ENCODE measurements at places on chromosomes 6 and 20. TPM values are rescaled to one million over a fixed set of nuclear protein-coding genes. Genes with fewer than 3 reads are reported as not detected.

DNA sequence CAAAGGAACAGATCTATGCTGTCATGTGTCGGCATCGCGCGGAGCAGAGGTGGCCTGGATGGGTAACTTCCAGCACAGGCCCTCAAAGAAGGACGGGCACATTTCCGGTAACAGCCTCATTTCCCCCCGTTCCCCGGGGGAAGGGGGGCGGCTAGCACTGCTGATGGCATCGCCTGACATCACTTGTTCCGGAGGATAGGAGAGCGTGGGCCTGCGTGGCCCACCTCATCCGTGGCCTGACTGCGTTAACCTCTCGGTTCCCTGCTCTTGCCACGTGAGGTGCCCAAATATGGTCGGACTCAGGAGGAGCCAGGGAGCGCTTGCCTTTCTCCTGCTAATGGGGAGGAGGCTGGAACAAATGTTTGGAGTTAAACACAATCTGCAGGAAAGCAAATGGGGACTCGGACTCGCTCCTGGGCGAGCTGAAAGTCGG is at the start of gene AKAP12:
Gene AKAP12 (plus strand): TSS at position 365 of the 433 bp plus-strand sequence. CDS start 596 bp downstream, outside the sequence.
- H3K4me3 ChIP-seq = peak within 1 kb of the TSS; percentile 90
- peak within 1 kb of the TSS; percentile 95 for H3K27ac ChIP-seq
- peak; percentile 47 for DNase-seq
- no peaks in the 10 kb centered on the region for H3K36me3 ChIP-seq

DNA sequence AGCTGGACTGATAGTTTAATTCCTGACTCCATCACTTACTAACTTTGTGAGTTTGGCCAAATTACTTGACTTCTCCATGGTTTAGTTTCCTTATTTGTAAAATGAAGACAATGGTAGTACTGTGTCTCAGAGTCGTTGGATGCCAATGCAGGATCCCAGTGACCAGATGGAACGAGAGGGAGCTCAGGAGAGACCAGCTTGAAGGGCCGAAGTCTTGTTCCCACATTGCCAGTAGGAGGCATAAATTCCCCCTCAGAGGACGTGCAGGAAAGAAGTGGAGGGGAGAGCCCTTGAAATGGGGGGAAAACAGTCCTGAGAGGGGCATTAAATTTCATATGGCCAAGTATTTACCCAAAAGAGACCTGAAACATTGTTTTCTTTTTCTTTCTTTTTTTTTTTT is 2.1 kb upstream of the MUC22 start:
- no peak overlapping the region for H3K27ac ChIP-seq
- no peaks in the 10 kb centered on the region for H3K4me1 ChIP-seq
- no peaks in the 10 kb centered on the region for H3K27me3 ChIP-seq
- H3K4me3 ChIP-seq = no peak overlapping the region
- DNase-seq = peak; percentile 21

DNA sequence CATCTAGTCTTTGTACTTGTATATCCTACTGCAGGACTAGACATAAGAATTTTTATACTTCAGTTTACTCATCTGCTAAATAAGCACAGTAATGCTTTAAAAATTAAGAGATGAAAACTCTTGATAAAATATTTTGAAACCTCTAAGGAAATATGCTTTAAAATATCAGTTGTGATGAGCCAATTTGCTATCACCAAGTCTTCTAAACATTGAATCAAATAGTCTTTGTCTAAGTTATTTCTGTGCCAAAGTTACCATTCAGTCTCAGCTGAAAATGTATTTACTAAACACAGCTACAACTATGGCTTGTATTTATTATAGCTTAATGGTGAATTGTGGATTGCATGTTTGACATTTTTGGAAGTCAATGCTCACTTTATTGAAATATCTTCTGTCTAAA is 46.2 kb upstream of the RFPL4B start:
- H3K36me3 ChIP-seq = no peaks in the 10 kb centered on the region
- H3K27me3 ChIP-seq = no peaks in the 10 kb centered on the region
- H3K4me1 ChIP-seq = 0 out of 2 replicates have a peak, but pooled peaks cover 3% of the 10 kb centered on the region
- no peak overlapping the region for H3K4me3 ChIP-seq

GRCh38 chr6:132872923-132873322 is 58.6 kb downstream of the RPS12 start:
- no peaks in the 10 kb centered on the region for H3K4me1 ChIP-seq
- H3K36me3 ChIP-seq = peaks cover 10% of the 10 kb centered on the region
- H3K27ac ChIP-seq = no peak overlapping the region
- H3K4me3 ChIP-seq = no peak overlapping the region
- H3K27me3 ChIP-seq = no peaks in the 10 kb centered on the region

DNA sequence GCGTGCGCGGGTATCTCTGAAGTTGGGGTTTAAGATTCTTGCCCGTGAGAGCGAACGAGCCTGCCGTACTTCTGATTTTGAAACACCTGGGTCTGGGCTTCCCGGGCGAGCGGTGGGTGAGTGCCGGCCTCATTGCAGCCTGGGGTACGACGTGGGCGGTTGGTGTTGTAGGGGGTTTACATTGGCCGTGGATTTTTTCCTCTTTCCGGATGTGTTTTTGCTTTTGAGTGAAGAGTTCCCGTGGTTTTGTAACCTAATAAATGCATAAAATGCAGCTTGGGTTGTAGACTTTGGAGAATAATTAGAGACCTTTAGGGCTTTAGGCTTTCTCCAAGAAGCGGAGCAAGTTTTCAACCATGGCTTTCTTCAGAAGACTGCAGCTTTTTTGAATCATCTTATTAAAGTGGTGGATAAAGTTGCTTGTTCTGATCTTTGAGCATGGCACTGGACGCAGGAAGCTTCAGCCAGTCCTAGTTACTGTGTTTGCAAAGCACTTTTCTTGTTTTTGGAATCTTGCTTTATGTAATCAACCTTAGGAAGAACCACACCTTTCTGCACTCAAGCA is 314 bp downstream of the FARS2 start:
- peak overlapping the region; percentile 98 for H3K27ac ChIP-seq
- H3K4me3 ChIP-seq = peak overlapping the region; percentile 88
- H3K4me1 ChIP-seq = peaks cover 6% of the 10 kb centered on the region
- peaks cover 11% of the 10 kb centered on the region for H3K36me3 ChIP-seq
- no peaks in the 10 kb centered on the region for H3K27me3 ChIP-seq
- DNase-seq = no peak

GRCh38 chr20:54611708-54612412 is 136.5 kb downstream of the DOK5 start:
- H3K36me3 ChIP-seq = no peaks in the 10 kb centered on the region
- H3K27me3 ChIP-seq = no peaks in the 10 kb centered on the region
- H3K4me3 ChIP-seq = no peak overlapping the region
- no peak for DNase-seq
- no peaks in the 10 kb centered on the region for H3K4me1 ChIP-seq

DNA sequence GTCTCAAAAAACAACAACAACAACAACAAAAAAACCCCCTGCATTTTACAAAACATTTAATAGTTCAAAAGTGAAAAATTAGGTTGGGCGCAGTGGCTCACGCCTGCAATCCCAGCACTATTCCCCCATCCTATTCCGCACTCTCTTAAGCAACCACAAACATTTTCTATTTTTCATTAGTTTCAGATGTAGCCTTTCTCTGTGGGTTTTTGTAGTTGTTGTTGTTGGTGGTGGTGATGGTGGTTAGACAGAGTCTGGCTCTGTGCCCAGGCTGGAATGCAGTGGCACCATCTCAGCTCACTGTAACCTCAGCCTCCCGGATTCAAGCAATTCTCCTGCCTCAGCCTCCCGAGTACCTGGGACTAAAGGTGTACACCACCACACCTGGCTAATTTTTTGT is 6.4 kb upstream of the GMNN start:
- H3K36me3 ChIP-seq = no peaks in the 10 kb centered on the region
- no peak overlapping the region for H3K27ac ChIP-seq
- H3K4me3 ChIP-seq = no peak overlapping the region
- H3K27me3 ChIP-seq = no peaks in the 10 kb centered on the region

GRCh38 chr6:168926306-168926705 is 327.3 kb downstream of the THBS2 start:
- peaks cover 11% of the 10 kb centered on the region for H3K4me1 ChIP-seq
- DNase-seq = no peak
- no peaks in the 10 kb centered on the region for H3K27me3 ChIP-seq
- peaks cover 32% of the 10 kb centered on the region for H3K36me3 ChIP-seq
- H3K27ac ChIP-seq = peak overlapping the region; percentile 63

DNA sequence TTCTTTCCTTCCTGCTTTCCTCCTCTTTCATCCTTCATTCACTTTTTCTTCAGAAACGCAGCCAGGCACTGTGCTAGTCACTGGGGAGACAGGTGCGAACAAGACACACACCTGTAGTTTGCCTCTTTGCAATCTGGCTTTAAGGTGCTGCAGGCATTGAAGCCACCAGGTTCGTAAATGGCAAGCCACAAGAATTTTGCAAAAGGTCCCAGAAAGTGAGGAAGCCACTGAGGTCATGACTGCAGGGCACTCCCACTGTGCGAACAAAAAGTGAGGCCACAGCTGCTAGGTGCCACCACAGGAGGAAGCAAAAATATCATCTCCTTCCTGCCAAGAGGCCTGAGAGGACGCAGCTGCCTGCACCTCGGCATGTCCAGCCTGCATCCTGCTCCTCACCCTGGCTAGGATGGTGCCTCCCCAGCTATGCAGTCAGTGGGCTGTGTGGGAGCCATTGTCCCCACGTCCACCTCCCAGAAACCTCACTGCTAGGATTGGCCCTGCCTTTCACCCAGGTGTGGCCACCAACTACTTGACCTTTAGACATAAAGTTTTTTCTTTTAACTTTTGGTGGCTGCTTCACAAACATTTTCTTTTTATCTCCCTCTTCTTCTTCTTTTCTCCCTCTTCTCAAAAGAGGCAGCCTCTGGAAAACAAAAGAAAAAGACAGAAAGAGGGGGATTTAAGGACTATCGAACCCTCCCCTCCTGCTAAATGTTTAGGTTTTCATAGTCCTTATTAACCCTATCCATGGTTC is 230.8 kb downstream of the BCAS1 start:
- H3K27me3 ChIP-seq = no peaks in the 10 kb centered on the region
- peaks cover 3% of the 10 kb centered on the region for H3K36me3 ChIP-seq
- H3K4me3 ChIP-seq = no peak overlapping the region
- H3K4me1 ChIP-seq = peaks cover 6% of the 10 kb centered on the region
- no peak overlapping the region for H3K27ac ChIP-seq

The UFL1 gene
- 14.4 TPM for total RNA-seq

The SRXN1 gene
- total RNA-seq = 23.0 TPM

GRCh38 chr20:23148731-23149570 is 62.8 kb upstream of the CD93 start:
- no peaks in the 10 kb centered on the region for H3K36me3 ChIP-seq
- H3K4me1 ChIP-seq = peaks cover 6% of the 10 kb centered on the region
- H3K27me3 ChIP-seq = no peaks in the 10 kb centered on the region
- no peak overlapping the region for H3K27ac ChIP-seq
- no peak for DNase-seq

The ARMC12 gene
- 1.4 TPM for total RNA-seq

- H3K36me3 ChIP-seq = peaks cover 9% of the 10 kb centered on the region
- H3K27me3 ChIP-seq = no peaks in the 10 kb centered on the region
- H3K4me1 ChIP-seq = peaks cover 25% of the 10 kb centered on the region
- DNase-seq = no peak
- H3K4me3 ChIP-seq = no peak overlapping the region
- no peak overlapping the region for H3K27ac ChIP-seq
These were observed 347.3 kb downstream of the NRN1 start for GRCh38 chr6:5659467-5659866.

DNA sequence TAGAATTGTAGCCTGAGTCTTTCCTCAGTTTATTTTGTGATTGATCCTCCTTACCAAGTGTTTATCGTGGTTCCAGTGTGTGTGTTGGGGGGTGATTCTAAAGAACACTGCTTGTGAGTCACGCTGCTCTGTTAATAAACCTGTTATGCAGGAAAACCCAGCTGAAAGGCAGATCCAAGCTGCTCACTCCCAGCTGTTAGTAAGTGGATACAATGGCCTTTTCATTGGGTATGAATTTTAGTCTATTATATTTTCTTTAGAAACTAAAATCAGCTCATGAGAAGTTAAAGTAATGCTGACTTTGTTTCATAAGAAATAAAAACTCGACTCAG is 12.2 kb upstream of the DSTN start:
- peaks cover 28% of the 10 kb centered on the region for H3K4me1 ChIP-seq
- DNase-seq = no peak
- H3K27me3 ChIP-seq = no peaks in the 10 kb centered on the region
- H3K27ac ChIP-seq = peak overlapping the region; percentile 53
- no peaks in the 10 kb centered on the region for H3K36me3 ChIP-seq

- H3K36me3 ChIP-seq = no peaks in the 10 kb centered on the region
- H3K27ac ChIP-seq = no peak overlapping the region
- H3K4me3 ChIP-seq = no peak overlapping the region
- H3K27me3 ChIP-seq = no peaks in the 10 kb centered on the region
- peak; percentile 16 for DNase-seq
These were observed 20.1 kb upstream of the FAXC start for GRCh38 chr6:99369533-99369932.

The CRIP3 gene
- 48.9 TPM for total RNA-seq

DNA sequence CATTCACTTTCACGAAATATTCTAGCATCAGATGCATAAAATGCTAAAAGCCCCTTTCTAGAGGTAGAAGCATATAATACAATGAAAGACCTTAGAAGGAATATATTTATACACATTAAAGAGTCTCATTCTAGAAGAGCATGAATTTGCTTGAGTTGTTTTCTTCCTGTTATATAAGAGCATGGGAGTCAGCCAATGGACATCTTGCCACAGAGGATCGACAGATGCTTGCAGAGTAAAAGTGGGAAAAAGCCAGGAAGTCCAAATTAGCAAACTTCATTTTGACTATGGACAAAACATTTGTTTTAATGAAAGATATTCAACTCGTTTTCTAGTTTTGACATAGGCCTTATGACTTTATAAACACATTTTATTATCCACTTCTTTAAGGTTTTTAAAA is 44.2 kb upstream of the RIPPLY2 start:
- H3K27ac ChIP-seq = no peak overlapping the region
- peaks cover 5% of the 10 kb centered on the region for H3K27me3 ChIP-seq
- H3K36me3 ChIP-seq = peaks cover 1% of the 10 kb centered on the region
- H3K4me3 ChIP-seq = no peak overlapping the region

GRCh38 chr6:43271103-43271815 is 26.8 kb upstream of the SLC22A7 start:
- no peak for DNase-seq
- no peak overlapping the region for H3K4me3 ChIP-seq
- peaks cover 84% of the 10 kb centered on the region for H3K27me3 ChIP-seq
- peaks cover 44% of the 10 kb centered on the region for H3K4me1 ChIP-seq
- H3K36me3 ChIP-seq = no peaks in the 10 kb centered on the region

DNA sequence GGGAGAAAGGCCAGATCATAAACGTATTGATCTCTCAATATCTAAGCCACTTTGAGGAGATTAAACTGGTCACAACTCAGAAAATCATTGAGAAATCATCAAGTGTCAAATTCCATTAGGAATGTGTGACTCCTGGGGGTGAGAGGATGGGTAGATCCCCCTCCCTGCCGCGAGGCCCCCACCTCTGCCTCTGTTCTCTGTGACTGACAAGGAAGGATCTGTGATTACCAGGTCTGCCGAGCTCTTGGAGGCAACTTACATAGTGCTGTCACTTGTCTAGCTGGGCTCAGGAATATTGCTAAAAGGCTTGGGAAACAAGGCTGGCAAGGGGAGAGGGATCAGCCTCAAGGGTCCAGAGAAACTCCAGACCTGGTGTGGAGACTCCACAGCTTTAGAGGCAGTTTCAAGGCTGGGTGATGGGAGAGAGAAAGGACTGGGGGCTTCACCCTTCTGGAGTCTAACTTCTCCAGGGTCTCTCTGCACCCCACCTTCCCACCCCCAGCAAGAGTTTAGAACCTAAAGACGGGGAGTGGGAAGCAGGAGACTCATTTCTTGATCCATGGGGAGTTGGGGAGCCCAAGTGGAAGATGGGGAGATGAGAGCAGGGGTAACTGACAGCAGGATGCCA is 11.6 kb upstream of the ARMC12 start:
- no peak overlapping the region for H3K27ac ChIP-seq
- DNase-seq = no peak
- H3K36me3 ChIP-seq = no peaks in the 10 kb centered on the region
- H3K27me3 ChIP-seq = peaks cover 35% of the 10 kb centered on the region

The THBD gene
- total RNA-seq = 0.34 TPM
